Activated naive CD4-positive, alpha-beta T cell (primary cell): ENCODE measurements at places on chromosomes 5 and 9.

GRCh38 chr9:38227061-38227540 lies 158.1 kb upstream of the SHB start:
- DNase-seq, result peak; percentile 31

- no peak for DNase-seq
Measured at GRCh38 chr9:114110180-114110579, 11.1 kb upstream of the KIF12 start.

DNA sequence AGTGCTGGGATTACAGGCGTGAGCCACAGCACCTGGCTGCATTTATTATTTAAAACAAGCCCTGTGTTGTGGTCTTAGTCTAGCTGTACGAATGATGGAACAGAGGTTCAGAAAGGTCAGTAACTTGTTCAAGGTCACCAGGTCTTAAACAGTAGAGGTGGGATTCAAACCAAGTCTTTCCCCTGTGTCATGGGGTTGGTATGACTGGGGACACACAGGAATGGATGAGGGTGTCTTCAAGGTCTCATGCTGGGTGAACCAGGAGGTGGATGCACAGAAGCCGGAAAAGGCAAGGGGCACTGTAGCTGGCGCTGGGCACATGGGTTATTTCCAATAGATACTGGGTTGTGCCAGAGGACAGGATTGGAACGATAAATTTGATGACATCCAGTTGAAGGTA lies 32.2 kb upstream of the TJP2 start:
- DNase-seq, result no peak

DNA sequence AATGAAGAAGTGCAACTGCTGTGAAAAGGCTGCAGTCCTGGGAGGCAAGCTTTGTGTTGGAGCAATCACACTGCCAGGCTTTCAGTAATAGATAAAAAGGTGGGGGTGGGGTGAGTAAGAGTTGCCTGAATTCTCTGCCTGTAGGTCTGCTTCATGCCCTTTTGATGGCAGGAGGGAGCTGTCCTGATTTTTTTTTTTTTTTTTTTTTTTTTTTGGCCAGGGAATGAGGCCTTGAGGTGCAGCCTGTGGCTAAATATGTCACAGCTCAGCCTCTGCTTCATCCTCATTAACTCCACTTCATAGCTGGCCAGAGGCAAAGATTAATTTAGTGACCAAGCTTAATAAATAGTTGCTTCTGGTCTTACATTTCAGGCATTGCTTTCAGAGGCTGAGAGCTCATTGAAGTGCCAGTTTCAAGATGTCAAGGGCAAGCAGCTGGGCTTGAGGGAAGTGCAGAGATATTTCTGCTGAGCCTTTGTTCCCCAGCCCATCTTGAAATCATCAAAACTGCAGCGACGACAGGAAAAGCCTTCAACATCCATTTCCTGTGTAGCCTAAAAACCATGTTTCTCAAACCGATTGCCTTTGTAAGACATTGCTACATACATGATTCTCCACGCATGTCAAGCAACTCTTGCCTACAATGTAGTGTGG lies 134.7 kb downstream of the MACIR start:
- DNase-seq, result no peak

DNA sequence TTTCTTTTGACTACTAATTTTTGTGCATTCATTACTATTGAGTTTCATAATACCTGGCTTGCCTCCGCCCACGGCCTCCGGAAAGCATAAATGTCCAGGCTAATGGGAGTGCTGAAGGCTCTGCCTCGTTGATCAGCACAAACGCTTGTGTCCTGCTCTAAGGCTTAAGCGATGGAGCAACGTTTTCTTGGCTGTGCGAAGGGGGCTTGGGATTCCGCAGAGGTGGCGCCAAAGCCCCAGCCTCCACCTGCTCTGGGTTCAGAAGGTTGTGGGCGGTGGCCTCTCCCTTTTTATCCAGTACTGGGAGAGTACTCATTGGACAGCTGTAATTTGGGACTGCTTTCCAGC lies 19.7 kb downstream of the ANXA2R start:
- no peak for DNase-seq

GRCh38 chr9:114282926-114283325 lies 40.0 kb upstream of the ORM1 start:
- no peak for DNase-seq

DNA sequence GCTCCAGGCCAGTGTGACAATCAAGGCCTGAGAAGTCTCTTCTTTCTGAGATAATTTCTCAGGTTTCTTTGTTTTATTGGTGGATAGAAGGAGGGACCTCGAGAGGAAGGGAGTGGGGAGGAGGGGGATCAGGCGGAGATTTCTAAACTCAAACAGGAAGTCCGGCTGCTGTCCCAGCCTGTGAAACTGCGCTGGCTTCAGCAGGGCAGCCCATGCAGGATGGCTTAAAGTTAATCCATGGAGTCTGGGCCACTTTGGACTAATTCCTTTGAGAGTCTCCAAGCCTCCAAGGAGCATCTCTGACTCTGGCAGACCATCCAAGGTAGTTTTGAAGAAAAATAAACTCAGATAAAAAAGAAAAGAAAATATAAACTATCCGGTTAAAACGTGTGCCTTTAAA lies 378.5 kb downstream of the MLLT3 start:
- DNase-seq, result no peak

DNA sequence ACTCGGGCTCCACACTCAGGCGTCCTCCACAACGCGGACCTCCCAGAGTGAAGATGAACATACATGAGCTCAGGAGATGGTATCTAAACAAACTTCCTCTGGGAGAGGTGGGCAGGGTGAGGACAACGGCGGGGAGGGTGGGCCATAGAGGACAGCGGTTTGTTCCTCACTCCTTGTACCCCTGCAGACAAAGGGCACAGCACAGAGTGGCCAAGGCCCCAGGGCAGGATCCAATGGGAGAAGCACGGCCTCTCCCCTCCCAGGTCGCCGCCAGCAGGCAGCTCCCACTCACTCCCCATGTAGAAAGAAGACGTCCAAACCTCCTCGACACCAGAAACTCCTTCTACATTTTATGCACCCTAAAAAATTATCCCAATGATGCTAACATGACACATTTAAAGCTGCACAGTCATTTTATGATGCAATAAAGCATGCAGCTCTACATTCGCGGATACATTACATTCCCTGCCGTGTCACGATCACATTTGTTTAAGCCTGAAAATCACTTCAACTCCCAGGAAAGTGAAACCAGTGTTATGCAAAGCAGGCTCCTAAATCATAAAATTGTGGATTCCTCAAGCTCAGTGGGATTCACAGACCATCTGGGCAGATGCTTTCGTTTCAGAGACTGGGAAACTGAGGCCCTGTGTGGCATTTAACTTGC lies 87.5 kb upstream of the SARDH start:
- DNase-seq, result no peak

DNA sequence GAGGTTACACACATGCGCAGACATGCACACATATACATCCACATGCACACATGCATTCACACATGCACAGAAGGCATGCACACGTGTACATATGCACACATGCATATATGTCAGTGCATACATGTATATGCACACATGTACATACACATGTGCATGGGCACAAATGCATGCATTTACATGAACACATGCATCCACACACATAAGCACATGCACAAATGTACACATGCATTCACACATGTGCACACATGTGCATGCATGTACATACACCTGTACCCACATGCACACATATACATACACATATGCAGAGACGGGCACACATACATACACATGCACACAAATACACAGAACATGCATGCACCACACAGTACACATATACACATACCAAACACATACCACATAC lies 97.7 kb downstream of the SYK start:
- DNase-seq, result no peak

- DNase-seq, result no peak
Measured at GRCh38 chr5:131114754-131115153, 50.3 kb downstream of the HINT1 start.

DNA sequence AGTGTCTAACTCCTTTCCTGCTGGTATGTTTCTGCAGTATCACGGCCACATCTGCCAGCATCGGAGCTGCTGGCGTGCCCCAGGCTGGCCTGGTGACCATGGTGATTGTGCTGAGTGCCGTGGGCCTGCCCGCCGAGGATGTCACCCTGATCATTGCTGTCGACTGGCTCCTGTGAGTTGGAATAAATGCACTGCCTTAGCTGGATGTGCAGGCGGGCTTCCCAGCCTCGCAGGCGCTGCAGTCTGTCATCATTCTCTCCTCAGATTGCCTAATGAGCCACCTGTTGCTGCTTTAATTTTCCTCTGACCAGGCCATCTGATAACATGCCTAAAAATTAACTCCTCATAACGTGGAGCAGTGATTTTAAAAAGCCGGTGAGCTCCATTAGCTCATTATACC lies 79.1 kb upstream of the PLPP6 start:
- DNase-seq, result no peak

- no peak for DNase-seq
Measured at GRCh38 chr9:5652821-5653220, 23.9 kb downstream of the RIC1 start.

DNA sequence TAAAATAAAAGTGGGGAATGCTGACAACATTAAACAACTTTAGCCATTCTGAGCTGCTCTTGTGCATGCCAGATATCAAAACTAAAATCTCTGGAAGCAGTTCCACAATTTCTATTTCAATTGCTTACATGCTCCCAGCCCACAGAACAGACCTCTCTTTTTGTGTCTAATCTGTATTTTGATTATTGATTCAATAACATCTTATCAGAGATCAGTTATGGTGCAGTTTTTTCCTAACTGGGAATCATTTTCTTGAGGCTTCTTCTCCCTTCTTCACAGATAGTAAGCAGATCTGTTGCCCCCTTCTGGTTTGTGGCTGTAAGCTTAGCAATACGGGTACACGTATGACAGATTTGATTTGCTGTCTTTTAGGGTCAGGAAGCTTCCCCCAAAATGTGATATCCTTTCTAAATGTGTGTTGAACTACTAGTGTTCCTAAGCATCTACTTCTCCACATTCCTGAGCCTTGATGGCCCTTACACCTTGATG lies 39.4 kb downstream of the MRPS27 start:
- no peak for DNase-seq

- no peak for DNase-seq
Measured at GRCh38 chr5:74288448-74289108, 351.9 kb downstream of the ENC1 start.

- DNase-seq, result no peak
Measured at GRCh38 chr9:136757751-136758140, 297 bp downstream of the LCN8 start.

DNA sequence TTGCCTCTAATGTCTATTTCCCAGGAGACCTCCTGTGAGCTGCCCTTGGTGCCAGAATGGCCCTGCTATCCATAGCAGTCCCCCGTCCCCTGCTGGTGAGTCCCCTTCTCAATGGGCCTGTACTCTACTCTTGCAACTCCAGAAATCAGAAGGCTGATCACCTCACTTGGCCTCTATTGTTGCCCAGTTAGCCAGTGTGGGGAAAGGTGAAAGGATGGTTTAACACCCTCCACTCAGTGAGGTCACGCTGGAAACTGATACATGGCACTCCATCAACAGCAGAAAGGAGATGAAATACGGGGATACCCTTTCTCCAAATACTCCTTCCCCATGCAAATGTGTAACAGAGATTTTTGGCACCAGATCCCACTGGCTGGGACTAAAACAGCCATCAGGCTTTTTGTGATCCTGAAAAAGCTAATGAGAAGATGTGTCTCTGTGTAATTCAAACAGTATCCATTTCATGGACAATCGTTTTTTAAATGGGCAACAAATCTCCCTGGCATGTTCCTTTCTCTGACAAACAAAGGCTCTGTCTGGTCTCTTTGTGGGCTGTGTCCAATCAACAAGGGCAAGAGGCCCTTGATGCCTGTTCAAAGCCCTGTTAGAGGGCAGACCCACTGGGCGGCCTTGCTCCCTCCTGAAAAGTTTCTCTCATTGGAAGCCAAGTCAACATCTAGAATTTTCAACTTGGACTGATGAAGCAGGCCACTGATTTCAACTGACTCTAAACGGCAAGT lies 343.7 kb downstream of the SPOCK1 start:
- no peak for DNase-seq

DNA sequence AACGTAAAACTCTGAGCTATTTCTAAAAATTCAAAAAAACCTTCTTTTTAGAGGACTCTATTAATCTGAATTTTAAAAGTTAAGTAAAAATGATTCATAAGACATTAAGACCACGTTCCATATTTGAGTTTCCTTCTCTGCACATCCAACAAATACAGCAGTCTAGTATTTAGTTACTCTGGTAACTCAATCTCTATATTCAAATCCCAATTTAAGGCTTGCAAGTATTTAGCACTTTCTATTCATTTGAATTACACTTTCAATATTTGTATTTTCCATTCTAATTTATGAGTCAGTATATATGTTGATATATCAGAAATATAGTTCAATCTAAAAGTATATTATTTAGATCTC lies 17.7 kb downstream of the RFX3 start:
- no peak for DNase-seq

- DNase-seq, result no peak
Measured at GRCh38 chr5:157561110-157561509, 14.5 kb downstream of the ADAM19 start.

DNA sequence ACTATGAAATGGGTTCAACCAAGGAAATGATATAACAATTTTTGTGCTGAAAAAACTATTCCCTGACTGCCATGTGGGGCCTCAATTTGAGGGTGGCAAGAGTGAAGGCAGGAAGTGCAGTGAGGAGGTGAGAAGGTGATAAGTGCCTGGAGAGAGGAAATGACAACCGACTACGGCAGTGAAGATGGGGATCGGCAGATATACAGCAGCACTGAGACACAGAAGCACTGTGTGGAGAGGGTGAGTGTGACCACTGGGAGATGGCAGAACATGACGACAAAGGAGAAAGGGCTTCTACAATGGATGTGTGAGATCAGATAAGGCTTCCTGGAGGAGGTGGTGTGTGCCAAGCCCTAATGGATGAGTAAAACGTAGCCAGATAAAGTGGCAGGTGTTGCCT lies 271.8 kb downstream of the TRIM32 start:
- no peak for DNase-seq

DNA sequence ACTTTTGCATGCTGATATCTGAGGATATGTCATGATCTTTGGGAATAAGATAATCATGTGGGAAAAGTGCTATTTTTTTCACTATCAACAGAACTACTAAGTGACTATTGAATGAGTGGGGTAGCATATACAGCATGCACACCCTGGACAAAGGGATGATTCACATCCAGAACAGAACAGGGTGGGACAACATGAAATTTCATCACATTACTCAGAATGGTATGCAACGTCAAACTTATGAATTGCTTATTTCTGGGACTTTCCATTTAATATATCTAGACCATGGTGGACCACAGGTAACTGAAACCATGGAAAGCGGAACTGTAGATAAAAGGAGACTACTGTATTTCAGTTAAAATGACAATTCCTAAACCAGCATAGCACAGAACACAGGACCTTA lies 370.0 kb downstream of the HINT1 start:
- no peak for DNase-seq

DNA sequence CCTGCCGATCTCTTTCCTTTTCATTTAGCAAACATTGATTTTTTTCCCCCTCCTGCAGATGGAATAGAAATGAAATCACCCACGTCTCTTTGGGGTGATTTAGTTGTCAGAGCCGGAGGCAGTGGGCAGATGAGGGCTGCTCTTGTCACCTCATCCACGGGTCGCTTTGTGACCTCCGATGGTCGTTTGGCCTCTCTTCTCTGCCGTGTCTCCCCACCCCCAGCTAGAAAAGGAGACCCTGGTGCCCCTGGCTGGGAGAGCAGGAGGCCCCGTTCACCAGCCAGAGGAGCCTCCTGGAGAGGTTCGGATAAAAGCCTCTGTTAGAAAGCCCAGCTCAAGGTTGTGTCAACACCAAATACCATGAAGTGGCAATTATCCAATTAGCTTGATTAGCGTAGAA lies 21.6 kb upstream of the RXRA start:
- DNase-seq, result no peak

- no peak for DNase-seq
Measured at GRCh38 chr5:110288766-110289511, 437.5 kb downstream of the TMEM232 start.
